Activated CD4-positive, alpha-beta T cell treated with anti-CD3 and anti-CD28 coated beads, Interleukin-2, amount 50 U/mL, for 24 hours (primary cell): ENCODE measurements at places on chromosomes 1 and 21.
A peak's percentile ranks its signal among the peaks of the same experiment; 100 is the strongest.

GRCh38 chr1:93925206-93925605 is 16.0 kb upstream of the GCLM start:
- DNase-seq, result no peak

GRCh38 chr21:45470773-45471524 is 66.0 kb downstream of the COL18A1 start:
- peak; percentile 20 for DNase-seq

GRCh38 chr1:113812661-113813135 is 422 bp upstream of the RSBN1 start:
- no peak for DNase-seq

DNA sequence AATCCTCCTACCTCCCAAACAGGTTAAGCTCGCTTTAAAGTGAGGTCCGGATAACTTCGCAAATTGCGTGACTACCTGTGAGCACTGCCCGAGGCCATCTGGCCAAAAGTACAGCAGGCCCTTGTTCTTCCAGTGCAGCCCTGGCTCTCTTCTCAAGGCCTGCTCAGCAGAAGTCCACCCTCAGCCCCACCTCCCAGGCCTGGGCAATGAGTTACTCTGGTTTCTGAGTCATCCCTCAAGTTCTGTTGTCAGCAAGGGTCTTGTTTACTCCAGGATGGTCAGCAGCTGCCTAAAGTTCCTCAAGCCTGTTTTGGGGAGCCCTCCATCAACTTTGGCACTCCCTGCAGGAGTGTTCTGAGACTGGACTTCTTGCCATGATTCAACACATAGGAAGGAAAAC is 101.7 kb downstream of the BCAR3 start:
- no peak for DNase-seq

- no peak for DNase-seq
Observed at GRCh38 chr1:25001125-25001915, 71.2 kb upstream of the RUNX3 start.

- no peak for DNase-seq
Observed at GRCh38 chr1:210783925-210784324, 350.0 kb downstream of the KCNH1 start.

DNA sequence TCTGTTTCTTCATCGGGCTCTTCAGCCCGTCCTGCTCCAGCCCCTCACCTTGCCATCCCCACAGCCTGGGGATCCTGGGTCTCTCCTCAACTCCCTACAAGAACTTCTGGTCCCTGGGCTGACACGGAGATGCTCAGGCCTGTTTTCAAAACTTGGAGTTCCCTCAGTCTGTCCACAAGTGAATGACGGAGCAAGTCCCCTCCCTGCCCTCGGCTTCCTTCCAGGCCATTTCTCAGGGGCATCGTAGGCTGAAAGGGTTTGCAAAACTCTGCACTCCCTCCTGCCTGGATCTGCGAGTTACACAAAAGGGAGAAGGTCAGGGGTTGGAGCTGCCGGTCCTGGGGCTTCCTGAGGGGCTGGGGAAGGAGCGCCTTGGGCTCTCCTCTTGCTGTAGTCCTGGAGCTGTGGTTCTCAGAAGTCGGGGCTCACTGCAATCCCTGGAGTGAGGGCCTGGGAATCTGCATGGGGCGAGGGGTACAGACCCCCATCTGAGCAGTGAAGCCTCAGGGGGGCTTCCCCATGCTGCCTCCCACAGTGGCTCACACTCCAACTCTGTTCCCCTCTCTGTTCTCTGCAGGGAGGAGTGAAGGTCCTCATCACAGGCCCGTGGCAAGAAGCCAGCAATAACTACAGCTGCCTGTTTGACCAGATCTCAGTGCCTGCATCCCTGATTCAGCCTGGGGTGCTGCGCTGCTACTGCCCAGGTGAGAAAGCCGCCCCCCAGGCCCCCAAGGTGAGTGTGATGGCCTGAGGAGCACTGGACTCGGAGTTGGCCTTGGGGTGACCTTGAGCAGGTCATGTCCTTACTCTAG is 100.6 kb upstream of the VAMP3 start:
- DNase-seq, result no peak

GRCh38 chr1:78009836-78010235 is 5.1 kb downstream of the DNAJB4 start:
- no peak for DNase-seq

DNA sequence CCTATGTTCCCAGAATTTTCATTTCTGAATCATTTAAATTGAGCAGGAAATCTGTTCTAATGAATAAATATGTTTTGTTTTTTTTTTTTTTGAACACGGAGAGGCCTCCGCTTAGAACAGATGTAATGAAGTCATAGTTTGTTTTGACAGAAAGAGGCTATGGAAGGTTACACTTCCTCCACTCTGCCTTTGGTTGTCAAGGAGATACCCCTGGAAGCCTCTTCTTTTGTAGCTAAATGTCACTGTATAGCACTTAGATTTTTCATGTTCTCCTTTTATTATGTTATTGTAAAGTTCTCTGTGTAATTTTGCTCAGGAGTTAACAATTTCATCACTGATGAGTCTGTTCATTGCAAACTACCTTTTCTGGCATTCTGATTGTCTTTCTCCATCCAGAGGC is 22.7 kb upstream of the GNG12 start:
- no peak for DNase-seq

- no peak for DNase-seq
Observed at GRCh38 chr1:225813214-225813964, 3.5 kb downstream of the EPHX1 start.

DNA sequence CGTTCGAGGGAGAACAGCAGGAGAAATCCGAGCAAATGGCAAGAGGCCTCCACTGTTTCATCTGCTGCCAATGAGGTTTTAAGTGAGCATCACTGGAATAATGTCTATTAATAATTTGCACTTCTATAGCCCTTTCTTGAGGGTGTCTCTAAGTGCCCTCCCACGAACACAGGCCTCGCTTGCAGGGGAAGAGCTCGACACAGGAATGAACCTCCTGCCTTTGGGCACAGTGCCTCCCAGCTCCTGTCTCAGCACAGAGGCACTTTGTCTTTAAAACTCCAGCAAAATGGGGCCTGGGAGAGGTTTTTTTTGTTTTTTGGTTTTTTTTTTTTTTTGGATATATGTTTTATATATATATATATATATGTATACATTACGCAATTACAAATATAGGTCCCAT is 56.6 kb downstream of the OLIG1 start:
- DNase-seq, result no peak

- DNase-seq, result no peak
Observed at GRCh38 chr1:45859221-45859620, 55.8 kb downstream of the MAST2 start.

- DNase-seq, result no peak
Observed at GRCh38 chr1:25909040-25909439, 2.8 kb upstream of the STMN1 start.

GRCh38 chr1:231376875-231377549 is 38.9 kb downstream of the SPRTN start:
- DNase-seq, result no peak

GRCh38 chr1:81228926-81229325 is 571.8 kb upstream of the ADGRL2 start:
- no peak for DNase-seq

- no peak for DNase-seq
Observed at GRCh38 chr1:115727706-115728249, 40.7 kb downstream of the CASQ2 start.

DNA sequence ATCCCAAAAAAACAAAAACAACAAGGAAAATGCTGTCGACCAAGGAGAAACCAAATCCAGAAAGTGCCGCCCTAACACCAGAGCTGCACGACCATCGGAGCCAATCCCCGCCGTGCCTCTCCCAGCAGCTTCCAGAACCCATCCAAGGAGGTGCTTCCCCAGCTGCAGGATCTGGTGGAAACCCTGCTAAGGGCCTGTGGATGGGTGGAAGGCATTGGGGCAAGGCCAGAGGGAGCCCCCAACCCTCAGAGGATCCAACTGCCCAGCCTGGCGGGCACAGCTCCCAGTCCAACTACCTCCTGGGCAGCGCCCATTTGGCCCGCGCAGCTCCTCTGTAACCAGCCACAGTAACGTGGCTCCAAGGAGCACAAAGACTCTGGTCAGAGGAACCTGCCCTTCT is 81.6 kb downstream of the NPHP4 start:
- DNase-seq, result no peak

DNA sequence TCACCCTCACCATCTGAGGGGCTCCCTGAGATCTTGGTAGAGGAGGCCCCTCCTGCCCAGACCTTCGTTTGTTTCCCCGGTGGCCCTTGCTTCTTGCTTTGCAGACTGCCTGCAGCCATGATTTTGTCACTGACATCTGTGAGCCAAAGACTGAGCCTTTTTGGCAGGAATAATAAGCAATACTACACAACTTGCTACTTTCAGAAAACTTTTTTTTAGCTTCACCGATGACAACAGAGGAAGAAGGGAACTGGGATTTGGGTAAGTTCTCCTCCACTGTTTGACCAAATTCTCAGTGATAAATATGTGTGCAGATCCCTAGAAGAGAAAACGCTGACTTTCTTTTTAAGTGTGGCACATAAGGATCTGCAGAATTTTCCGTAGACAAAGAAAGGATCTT is 11.7 kb upstream of the CD101 start:
- no peak for DNase-seq

- DNase-seq, result no peak
Observed at GRCh38 chr1:162736633-162737067, 53.9 kb upstream of the HSD17B7 start.
